ENCODE measurements at places on chromosomes 7 and 10.

GRCh38 chr10:61975391-61975932, 74.0 kb downstream of the ARID5B start:
- peak; percentile 76 for DNase-seq

DNA sequence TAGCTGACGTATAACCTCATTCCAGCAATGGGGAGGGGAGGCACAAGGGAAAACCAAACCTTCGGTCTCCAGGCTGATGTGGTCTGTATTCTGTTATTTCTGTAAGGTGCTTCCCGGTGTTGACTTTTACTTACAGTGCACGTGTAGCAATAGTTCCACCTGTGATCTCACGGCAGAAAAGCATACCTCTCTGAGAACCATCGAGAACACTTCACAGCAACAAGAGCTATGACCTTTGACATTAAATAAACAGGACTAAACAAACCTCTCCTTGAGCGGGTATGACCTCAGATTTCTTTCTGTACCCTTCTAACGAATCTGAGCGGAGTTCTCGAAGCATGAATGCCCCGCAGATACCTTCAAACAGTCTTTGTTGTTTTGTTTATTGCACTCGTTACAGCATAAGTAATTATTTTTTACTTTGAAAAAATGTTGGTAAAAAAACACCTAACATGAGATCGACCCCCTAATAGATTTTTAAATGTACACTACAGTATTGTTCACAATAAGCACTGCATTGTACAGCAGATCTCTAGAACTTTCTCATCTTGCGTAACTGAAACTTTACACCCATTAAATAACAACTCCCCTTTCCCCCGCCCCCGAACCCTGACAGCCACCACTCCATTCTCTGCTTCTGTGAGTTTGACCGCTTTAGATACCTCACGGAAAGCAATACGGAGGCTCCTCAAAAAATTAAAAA, 282.3 kb downstream of the GATA3 start:
- no peak for DNase-seq

DNA sequence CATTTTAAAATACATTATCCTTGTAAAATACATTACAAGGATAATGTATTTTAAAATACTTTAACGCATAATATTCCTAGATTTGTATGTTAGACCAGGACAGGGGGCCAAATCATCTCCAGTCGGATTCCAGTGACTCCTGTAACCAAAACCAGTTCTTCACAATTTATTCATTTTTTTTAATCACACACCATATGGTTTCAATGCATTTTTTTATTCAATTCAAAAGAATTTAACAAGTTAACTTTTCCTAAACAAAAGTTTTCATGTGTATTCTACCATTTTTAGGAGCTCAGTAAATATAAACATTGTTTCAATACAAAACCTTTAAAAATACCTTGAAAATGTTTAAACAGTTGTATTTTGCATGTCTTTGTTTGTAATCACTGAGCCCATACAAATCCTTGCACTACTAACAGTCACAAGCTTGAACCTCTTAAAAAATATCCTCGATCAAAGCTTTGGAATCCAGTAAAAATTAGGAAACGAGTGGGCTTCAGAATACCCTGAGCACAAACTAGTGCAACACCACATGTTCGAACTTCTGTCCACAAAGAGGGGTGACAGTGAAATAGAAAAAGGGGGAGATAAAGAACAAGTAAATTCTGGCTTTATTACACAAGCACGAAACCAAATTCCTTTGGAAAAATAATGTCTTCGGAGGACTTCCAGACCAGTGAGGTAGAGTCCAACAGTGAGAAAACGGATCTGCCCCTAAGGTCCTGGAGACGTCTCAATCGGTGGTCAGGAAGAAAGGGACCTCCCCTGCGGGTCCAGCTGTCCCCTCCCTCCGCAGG, 1.6 kb downstream of the CCDC71L start:
- peak; percentile 59 for DNase-seq

DNA sequence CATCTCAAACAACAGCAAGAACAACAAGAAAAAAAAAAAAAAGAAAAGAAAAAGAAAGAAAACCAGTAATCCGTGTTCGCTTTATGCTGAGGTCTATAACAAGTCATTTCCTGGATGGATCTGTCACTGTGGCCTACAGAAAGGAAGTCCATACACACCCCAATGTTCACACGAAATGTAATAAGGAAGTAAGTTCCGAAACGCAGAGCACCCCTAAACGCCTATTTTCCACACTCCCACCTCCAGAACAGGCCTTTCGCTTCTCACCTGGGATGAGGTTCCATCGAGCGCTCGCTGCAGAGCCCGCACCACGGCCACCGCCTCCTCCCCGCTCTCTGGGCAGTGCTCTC, 735 bp downstream of the ZNF394 start:
- DNase-seq: peak; percentile 17

- no peak for DNase-seq
These were observed 96.2 kb downstream of the GLCCI1 start for GRCh38 chr7:8064828-8065227.

DNA sequence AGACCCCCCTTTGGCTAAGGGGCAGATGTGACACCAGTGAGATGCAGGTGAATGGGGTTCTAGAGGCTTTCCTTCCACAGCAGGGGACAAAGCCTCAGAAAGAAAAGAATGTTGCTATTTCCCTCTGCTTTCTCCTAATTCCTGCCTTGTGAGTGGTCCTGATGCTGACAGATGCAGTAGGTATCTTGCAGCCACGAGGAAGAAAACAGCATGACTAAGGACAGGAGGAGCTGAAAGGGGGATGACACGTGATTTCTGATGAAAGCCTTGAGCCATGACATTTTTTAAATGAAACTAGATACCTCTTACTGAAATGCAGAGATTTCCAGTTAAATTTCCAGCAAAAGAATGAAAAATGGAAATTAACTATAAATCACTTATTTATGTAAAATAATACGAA, 92.4 kb downstream of the C1GALT1 start:
- DNase-seq: peak; percentile 57

- no peak for DNase-seq
These were observed 22.2 kb upstream of the SH2D4B start for GRCh38 chr10:80515511-80515910.

DNA sequence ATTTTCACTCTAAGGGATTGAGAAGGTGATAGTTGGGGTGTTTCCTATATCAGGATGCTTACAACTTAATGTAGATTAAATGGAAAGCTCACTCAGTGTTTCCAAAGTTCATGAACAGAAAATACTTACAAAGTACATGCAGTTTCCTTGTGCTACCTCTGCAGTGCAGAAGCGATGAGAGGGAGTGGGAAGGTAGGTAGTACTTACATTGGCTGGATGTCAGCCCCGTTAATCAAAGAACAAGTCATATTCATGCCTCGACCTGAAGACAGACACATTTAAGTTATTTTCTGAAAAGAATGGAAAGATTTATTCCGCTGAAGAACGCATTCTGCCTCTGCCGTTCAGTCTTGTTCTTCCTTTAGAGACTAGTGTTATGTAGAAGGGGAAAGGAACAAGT, 93.1 kb downstream of the ZMYND11 start:
- DNase-seq: no peak

- DNase-seq: no peak
These were observed 92.7 kb downstream of the PARD3 start for GRCh38 chr10:34722404-34722803.

Data from fibroblast of the aortic adventitia (primary cell).